ENCODE measurements at places on chromosomes 6 and 20.

DNA sequence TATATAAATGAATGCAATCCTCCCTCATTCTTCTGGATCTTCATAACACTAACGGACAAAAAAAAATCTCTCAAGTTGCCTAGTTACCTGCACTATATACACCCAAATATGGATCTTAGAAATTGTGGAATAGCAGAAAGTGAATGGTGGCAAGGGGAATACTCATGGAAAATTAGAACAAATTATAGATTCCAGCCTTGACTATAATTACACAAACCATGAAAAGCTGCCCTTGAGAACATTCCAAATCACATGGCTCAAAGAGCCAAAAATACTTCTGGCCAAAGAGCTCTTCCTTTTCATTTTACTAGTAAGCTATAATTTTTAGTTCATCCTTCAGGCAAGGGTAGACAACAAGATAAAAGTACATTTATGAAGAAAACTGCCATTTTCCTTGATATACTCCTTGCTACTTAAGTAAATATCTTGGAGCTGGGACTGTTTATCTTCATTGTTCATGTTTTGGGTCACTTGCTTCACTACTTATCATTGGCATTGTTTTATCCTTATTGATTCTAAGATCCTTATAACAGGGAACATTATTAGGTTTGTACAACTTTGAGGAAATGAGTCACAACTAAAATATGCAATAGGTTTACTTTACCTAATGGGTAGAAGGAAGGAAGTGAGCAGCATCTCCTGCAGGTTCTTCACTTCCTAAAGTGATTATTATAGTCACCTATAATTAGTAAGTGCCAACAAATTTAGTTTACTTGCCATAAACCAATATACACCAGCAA, 6.4 kb upstream of the MTRES1 start:
- DNase-seq, result no peak

DNA sequence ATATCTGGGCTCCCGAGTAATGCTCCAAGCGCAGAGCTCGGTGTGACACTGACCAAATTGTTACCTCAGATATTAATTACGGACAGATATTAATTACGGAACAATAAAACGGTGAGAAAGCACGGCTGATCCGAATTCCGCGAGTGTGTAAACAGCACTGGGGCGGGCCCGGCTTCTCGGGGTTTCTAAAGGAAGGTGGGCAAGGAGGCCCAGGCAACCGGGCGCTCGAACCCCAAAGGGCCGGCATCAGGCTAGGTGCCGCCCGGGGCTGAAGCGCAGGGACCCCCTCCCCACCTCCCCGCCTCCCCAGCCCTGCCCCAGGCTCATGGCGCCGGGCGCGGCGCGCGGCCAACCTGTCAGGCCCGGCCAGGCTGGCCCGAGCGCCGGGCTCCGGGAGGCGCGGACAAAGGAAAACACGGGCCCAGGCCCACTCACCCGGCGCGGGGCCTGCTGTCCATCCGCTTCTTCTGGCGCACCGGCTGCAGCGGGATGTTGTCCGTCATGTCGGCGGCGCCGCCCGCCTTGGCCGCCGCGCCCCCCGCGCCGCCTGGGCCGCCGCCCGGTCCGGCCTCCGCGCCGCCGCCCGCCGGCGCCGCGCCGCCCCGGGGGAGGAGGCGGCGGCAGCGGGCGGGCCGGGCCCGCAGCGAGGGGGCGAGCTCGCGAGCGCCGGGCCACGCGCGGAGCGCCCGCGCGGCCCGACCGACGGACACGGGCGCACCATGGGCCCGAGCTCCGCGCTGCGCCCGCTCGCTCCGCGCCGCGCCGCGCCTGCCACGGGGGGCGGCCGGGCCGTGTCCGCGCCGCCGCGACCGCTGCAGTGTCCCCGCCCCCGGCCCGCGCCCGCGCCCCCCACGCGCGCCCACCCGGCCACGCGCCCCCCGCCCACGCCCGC, at the start of gene ATP9A:
Gene ATP9A (minus strand): TSS at position 524 of the 892 bp plus-strand sequence. CDS start 21 bp downstream, at position 503.
- peak; percentile 9 for DNase-seq

GRCh38 chr6:140209775-140210174, 835.3 kb upstream of the CITED2 start:
- no peak for DNase-seq

GRCh38 chr20:2663364-2663886, 591 bp downstream of the IDH3B start:
- no peak for DNase-seq

GRCh38 chr20:57828696-57829095, 118.9 kb upstream of the PMEPA1 start:
- no peak for DNase-seq

DNA sequence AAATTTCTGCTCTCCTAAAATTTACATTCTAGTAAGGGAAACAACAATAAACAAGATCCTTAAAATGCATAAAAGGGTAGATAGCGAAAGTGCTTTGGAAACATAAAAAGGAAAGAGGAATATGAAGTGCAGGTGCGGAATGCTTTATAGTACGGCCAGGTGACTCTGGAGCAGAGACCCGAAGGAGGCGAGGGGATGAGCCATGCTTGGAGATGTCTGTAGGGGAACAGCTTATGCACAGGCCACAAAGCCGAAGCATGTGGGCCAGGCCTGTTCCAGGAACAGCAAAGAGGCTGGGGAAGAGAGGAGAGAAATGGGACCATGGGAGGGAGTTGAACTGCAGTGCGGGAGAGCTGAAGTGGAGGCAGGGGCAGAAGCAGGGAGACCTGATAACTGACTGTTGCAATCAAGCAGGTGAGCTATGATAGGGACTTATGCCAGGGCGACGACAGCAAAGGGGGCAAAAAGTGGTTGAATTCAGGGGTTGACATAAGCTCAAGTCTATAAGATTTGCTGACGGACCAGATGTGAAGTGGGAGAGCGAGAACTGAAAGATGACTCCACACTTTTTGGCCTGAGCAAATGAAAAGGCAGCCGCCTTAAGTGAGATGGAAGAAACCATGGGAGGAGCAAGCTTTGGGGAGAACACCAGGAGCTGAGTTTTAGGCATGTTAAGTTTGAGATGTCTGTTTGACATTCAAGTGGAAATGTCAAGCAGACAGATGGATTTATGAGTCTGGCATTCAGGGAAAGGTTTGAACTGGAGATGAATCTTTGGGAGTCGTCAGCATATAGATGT, 83.1 kb downstream of the CNBD2 start:
- DNase-seq, result peak; percentile 20

GRCh38 chr6:161130967-161131766, 139.6 kb downstream of the MAP3K4 start:
- no peak for DNase-seq

DNA sequence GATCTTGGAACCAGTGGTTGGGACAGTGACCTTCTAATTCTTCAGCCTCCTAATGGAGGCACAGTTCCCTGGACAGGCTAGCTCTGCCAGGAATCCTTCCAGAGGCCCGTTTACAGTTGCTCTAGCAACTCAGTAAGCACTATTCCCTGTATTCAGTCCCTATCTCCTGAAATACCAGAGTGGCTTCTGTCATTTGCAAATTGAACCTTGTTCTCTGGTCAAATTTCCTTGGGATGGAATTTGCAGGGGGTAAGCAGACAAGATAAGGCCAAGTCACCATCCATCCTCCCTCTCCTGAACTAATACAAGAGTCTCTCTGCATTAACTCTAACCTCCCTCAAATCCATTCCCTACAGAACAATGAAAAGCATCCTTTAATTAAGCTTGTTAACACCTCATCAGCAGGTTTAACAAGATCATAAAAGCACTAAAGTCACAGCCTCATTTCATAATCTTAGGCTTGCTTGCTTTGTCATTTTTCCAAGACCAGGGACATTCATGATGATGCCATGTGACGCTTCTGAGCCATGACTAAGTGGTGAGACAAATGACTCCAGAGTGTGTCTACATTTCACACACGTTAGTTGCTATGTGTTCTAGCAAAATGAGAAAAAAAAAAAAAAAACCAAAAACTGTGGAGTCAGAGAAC, 37.1 kb downstream of the SLC22A23 start:
- no peak for DNase-seq

DNA sequence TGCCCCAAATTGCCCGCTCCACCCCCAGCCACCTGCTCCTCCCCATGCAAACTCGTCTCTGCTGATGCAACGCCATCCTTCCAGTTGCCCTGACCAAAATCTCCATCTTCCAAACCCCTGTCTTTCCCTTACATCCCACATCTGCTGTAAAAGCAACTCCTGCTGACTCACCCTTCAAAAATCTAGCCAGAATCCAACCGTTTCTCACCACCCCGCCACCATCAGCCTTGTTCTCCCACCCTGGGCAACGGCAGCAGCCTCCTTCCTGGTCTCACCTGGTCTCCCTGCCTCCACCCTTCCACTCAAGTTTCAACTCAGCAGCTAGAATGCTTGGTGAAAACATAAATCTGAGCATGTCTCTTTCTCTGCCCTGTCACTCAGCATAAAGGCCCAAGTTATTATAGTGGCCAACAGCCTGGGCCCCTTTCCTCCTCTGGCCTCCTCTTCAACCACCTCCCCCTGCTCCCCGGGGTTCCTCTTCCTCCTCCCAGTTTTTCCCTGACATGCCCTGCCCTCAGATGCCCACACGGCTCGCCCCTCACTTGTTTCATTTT, 7.2 kb upstream of the SYNJ2 start:
- no peak for DNase-seq

GRCh38 chr20:36479938-36480337, 61.4 kb upstream of the MYL9 start:
- DNase-seq, result no peak

DNA sequence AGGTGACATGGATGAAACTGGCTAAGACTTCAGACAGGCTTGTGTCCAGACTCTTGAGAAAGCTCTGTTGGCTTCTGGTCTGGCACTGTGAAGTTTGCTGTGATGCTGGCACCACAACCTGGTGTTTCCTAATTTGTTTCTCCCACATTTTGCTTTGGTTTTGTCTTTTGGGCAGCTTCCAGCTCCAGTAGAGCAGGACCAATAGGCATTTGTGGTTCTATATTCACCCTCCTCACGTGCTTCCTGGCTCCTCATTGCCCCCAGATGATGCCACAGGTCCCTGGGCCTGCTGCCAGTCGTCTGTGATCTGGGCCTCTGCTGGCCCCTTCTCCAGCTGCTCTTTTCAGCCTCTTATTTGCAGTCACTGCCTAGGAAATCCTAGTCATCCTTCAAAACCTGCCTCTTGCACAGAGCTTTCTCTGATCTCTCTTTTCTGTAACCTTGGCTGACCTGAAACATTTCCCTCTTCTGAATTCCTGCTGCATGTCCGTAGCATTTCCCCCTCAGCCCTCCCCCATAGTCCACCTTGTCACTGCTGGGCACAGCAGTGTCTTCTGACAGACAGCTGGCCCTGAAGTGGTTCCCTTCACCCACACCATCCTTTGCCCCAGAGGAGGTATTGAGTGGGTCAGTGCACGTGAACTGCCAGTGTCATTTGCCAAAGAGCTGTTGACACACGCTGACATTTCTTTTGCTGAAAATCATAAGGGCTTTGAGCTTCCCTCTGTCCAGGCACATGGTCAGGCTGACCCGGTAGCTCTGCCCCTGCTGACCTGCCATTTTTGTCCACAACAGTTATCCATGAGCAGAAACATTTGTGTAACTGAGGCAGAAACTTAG, 63.0 kb downstream of the PTPN1 start:
- no peak for DNase-seq

GRCh38 chr6:111737065-111737521, 131.4 kb upstream of the TRAF3IP2 start:
- DNase-seq, result no peak

DNA sequence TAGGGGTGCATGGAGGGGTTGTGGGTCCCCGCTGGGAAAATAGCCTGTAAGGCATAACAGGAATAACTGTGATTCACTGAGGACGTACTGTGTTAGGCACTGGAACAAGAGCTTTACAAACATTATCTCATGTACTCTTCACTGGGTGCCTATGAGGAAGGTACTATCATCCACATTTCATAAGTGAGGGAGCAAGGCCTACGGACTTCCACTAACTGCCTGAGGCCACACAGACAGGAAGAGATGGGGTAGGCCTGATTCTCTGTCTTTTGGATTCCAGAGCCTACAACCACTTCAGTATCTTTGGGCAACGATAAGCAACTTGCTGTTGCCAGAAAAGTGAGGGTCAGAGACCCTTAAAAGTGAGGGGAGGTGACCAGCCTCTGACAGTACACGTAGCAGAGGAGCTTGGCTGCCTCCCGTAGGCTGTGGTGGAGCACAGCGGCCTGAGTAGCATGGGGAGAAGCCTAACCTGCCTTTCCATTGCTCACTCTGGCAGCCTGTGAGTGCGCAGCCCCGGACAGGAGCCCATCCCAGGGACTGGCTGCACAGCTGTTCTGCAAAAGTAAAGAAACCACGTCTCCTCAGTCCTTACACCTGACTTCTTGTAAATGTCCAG, 30.4 kb downstream of the PSMB1 start:
- DNase-seq, result no peak

- DNase-seq, result no peak
Measured at GRCh38 chr6:169800668-169801395, 49.4 kb downstream of the ERMARD start.

Data from B cell (primary cell).